Thymus (tissue), 14 donors: ENCODE measurements at places on chromosomes 6 and 20. TPM values are rescaled to one million over a fixed set of nuclear protein-coding genes. Genes with fewer than 3 reads are reported as not detected.

Gene DEFB124
- polyA plus RNA-seq, result 0.23 TPM

GRCh38 chr20:53163486-53163885 lies 191.3 kb downstream of the TSHZ2 start:
- H3K27me3 ChIP-seq, result no peaks in the 10 kb centered on the region
- no peak overlapping the region for H3K27ac ChIP-seq
- no peaks in the 10 kb centered on the region for H3K4me1 ChIP-seq
- H3K36me3 ChIP-seq, result no peaks in the 10 kb centered on the region

Gene CNKSR3
- 8.2 TPM for polyA plus RNA-seq

Gene PLN
- polyA plus RNA-seq, result 34.1 TPM

GRCh38 chr6:168838037-168838399 lies 397.0 kb downstream of the SMOC2 start:
- no peak overlapping the region for H3K27ac ChIP-seq
- H3K36me3 ChIP-seq, result no peaks in the 10 kb centered on the region
- H3K27me3 ChIP-seq, result no peaks in the 10 kb centered on the region

Gene SEL1L2
- polyA plus RNA-seq, result 0.16 TPM

- DNase-seq, result no peak
- H3K27me3 ChIP-seq, result no peaks in the 10 kb centered on the region
- H3K27ac ChIP-seq, result no peak overlapping the region
- no peak overlapping the region for H3K4me3 ChIP-seq
Measured at GRCh38 chr20:43849496-43850186, 65.0 kb upstream of the TOX2 start.

DNA sequence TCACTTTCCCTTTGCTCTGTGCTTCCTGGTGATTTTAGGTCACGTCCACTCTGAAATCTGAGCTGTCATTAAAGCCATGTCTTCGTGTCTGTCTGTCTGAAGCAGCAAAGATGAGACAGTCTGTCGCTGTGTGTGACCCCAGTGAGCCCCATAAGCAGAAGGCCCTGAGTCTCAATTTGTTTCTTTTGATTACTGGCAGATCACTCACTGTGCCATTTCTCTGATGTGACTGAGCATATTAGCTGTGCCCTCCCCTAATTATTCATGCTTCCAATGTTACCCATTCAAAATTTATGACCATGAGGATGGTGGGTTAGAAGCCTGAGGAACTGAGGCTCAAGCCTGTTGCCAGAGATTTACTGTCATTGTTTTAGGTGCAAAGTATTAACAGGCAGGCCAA lies 117.6 kb downstream of the PLCB1 start:
- no peak overlapping the region for H3K27ac ChIP-seq
- no peak for DNase-seq
- H3K4me3 ChIP-seq, result no peak overlapping the region
- no peaks in the 10 kb centered on the region for H3K27me3 ChIP-seq
- no peaks in the 10 kb centered on the region for H3K36me3 ChIP-seq
